ENCODE measurements at places on chromosomes 7 and 10.

DNA sequence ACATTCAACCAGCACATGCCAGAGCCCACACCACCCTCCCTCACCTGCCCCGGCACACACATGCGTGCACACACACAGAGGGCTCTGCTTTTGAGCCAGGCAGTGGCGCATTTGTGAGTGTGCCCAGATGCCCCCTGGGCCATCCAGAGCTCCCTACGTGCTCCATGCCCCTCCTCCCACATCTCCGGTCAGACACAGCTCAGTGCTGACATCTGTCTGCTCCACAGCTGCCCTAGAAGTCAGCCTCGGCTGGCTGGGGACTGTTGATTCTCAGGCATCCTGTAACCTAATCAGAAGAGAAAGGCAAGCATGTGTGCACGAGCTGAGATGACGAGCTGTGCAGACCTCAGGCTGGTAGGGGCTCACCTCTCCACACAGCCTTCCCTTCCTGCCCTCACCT lies 135.1 kb downstream of the ZMIZ1 start:
- no peak for DNase-seq

DNA sequence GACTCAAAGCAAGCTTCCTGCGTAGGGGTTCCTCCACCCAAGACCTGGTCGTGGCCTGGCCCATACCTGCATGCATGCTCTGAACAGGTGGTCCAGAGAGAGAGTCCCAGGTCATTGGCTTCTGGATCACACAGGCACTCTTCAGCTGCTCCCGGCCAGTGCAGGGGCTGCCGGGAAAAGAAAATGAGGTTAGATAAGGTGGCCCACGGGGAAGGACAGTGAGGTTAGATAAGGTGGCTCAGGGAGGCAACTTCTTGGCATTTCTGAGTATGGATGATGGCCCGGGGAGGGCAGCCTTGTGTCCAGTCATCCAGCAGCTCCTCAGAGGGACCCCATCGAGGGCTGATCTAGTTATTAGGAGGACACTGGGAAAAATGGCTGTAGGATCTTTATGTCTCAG lies 87.4 kb downstream of the FRMPD2 start:
- no peak for DNase-seq

DNA sequence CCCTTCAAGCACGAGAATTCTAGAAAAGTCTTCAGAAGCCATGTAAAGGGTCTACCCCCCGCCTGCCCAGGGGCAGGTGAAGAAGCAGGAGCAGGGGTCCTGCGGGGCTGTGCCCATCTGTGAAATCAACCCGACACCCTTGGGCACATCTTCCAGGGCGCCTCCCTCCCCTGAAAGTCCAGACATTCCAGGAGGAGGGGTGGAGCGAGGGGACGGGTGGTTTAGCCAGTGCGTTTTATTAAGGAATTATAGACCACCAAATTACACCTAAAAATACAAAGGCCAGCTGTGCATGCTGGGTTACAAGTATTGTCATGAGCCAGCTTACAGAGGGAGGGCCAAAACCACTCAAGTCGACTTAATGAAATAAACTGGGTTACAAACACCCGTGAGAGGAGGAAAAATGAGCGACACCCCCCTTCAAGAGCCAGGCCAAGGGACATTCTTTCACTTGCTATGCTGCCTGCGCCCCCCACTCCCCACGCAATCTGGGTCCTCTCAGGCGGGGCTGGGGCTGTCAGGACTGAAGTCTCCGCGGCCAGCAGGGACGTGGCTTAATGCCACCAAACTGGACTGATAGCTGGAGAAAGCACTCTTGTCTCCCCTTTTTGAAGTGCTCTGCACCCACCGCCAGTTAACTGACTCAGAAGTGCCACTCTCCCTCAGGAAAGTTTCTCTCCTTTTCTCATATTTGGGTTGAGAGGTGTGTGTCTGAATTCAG lies 360.3 kb downstream of the FRMD4A start:
- DNase-seq = no peak

DNA sequence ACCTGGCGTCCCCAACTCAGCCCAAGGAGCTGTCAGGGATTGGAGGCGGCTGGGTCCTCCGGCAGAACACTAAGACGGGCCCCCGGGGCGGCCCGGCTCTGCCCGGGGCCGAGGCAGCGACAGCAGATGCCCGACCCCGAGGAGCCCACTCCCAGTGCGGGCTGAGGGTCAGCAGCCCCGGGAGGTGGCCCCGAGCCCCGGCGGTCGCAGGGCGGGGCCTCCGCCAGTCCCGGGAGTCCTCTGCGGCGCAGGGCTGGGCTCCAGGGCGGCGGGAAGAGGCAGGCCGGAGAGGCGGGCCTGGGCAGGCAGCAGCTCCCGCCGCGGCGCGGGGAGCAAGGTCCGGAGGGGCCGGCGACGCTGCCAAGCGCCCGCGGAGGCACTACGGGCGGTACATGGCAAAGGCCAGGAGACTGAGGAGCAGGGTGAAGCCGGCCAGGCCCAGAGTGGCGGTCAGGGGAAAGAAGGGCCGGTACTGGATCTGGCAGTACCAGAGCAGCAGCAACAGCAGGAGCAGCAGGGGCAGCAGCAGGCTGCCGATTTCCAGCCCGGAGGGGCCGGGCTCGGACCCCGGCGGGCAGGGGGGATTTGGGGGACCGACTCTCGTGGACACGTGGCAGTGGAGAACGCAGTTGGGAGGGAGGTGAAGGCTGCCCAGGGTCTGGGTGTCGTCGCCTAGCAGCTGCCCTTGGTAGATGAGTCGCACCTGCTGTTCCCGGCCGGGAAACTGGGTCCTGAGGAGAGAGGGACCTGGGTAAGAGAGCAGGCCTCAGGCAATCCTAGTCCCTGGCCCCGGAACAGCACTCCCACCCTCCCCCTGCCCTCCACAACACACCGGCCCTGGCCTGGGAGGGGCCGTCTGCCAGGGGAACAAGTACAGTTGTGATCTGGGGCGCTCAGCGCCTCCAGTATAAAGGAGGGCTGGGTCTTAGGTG lies 827 bp upstream of the FASTK start:
- no peak for DNase-seq

- DNase-seq = no peak
These were observed 17.0 kb downstream of the KLHDC10 start for GRCh38 chr7:130087364-130087763.

- peak; percentile 30 for DNase-seq
These were observed 92.6 kb downstream of the SPAG6 start for GRCh38 chr10:22437620-22438588.

GRCh38 chr10:118370499-118370898 lies 28.4 kb upstream of the FAM204A start:
- no peak for DNase-seq

DNA sequence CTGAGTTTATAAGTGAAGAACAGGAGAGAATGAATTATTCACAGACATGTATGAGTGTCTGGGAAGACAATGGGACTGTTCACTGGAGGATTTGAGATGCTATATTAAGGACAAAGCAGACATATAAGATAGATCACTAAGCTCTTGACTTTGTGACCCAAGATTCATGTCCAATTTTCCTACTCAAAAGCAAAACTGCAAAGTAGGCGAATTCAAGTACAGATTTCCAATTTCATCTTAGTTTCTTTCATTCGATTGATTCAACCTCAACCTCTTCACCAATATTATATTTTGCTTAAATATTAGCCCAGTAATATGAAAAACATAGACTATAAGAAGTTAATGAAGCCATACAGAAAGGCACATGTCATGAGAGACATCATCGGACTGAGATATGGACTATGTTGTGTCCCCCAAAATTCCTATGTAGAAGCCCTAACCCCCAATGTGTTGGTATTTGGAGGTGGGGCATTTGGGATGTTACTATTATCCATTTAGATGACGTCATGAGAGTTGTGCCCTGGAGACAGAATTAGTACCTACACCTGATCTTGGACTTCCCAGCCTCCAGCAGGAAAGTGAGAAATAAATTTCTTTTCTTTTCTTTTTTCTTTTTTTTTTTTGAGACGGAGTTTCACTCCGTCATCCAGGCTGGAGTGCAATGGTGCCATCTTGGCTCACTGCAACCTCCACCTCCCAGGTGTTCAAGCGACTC lies 353.7 kb upstream of the AKR1E2 start:
- DNase-seq = no peak

GRCh38 chr7:102992938-102993717 lies 80.3 kb downstream of the LRRC17 start:
- DNase-seq = no peak

Measured in activated T-cell treated with anti-CD3 and anti-CD28 coated beads for 4 hours (primary cell).